Lung microvascular endothelial cell (primary cell): ENCODE measurements at places on chromosomes 13 and 19.

- no peak for DNase-seq
Measured at GRCh38 chr19:38437917-38438316, 4.4 kb downstream of the RYR1 start.

- DNase-seq, result peak; percentile 36
Measured at GRCh38 chr13:72808917-72809500, 27.1 kb downstream of the PIBF1 start.

GRCh38 chr13:80501556-80501955 lies 160.6 kb upstream of the SPRY2 start:
- DNase-seq, result no peak

- no peak for DNase-seq
Measured at GRCh38 chr13:24264976-24265375, 44.4 kb upstream of the C1QTNF9 start.

GRCh38 chr13:65339241-65339640 lies 1890.9 kb downstream of the PCDH9 start:
- DNase-seq, result no peak

- DNase-seq, result no peak
Measured at GRCh38 chr19:35209646-35210045, 18.9 kb downstream of the FAM187B start.

DNA sequence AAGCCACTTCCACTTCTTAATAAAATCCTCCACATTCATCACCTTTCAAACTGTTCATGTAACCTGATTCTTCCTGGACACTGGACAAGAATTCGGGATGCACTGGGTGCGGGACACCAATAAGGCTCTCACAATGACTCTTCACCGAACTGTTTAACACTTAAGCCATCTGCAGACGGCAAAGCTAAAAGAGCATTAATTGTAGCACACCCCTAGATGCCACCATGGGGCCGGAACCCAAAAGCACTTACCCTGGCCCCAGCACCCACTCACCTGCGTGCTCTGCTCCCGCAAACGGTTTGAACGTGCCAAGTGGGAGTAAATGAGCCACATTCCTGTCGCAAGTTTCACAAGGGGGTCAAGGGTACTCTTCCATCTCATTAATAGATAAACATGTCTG lies 254.3 kb upstream of the PRR20A start:
- DNase-seq, result no peak

- DNase-seq, result no peak
Measured at GRCh38 chr19:50430888-50431342, 1.8 kb upstream of the MYBPC2 start.

DNA sequence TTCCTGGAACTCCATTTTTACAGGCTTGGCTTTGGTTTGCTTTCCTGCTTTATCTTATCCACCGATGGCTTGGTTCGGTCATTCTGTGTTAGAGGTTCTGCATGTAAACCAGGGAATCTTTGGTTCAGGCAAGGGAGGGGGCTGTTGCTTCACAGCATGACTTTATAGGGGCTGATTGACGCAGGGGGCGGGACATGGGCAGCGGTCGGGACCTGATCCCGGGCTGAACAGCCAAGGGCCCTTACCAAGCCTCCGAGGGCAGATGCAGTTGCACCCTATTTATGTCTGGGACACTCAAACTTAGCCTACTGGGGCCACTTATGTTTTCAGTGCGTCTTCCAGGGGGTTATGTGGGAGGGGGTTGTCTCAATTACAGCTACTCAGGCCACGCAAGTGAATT lies 312.4 kb downstream of the ZNF536 start:
- DNase-seq, result no peak

DNA sequence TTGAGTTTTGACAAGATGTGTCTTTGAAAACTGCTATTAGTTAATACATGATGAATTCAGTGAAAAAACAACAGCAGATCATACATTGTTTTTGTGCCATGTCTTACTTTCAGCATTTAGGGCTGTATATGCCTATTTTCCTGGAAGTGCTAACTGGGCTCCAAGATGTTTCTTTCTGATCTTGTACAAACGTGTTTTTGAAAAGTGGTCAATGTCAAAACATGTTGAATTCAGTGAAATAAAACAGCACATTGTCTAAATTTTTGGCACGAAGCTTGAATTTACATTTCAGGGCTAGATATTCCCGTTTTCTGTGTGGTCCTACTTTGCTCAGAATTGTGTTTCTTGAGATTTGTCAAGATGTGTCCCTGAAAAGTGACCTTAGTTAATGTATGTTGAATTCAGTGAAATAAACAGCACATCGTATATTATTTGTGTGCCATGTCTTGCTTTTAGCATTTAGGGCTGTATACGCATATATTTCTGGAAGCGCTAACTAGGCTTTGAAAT lies 14.7 kb upstream of the PARP4 start:
- no peak for DNase-seq

- DNase-seq, result peak; percentile 17
Measured at GRCh38 chr19:9885077-9885552, 50.0 kb downstream of the PIN1 start.

GRCh38 chr13:44078806-44079376 lies 199.2 kb downstream of the LACC1 start:
- no peak for DNase-seq

GRCh38 chr13:51590971-51591627 lies 6.8 kb downstream of the WDFY2 start:
- DNase-seq, result peak; percentile 63

DNA sequence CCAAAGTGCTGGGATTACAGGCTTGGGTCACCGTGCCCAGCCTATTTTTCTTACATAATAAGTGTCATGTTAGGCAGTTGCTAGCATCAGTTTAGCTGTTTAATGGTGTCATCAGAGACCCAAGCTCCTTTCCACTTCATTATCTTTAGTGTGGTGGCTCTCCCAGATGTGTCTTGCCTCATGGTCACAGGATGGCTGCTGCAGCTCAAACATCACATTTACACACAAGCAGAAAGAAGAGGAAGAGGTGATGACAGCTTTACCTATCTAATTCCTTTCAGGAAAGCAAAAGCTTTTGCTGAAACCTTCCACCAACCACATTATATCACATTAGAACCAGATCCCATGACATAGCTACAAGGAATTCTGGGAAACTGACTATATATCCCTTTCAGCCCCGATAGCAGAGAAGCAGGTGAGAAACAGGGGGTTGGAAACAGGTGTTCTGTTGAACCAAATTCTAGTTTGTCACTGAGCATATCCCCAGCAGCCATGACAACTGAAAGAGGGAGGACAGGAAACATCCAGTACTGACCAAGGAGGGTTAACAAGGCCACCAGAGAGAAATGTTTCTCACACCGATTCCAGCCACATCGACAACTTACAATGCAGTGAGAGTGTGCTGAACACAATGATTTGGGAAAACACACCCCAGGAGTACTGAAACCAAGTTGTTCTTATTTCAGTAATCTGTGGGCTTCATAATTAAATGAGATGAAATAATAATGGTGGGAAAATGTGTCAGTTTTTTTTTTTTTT lies 617.0 kb downstream of the UQCRFS1 start:
- no peak for DNase-seq

GRCh38 chr19:29871143-29871542 lies 59.4 kb downstream of the CCNE1 start:
- no peak for DNase-seq

GRCh38 chr19:11552666-11553372 lies 6.2 kb downstream of the ELOF1 start:
- no peak for DNase-seq

- no peak for DNase-seq
Measured at GRCh38 chr19:23440791-23441190, 45.5 kb upstream of the ZNF91 start.

- peak; percentile 54 for DNase-seq
Measured at GRCh38 chr13:106357198-106357597, 178.3 kb downstream of the EFNB2 start.

GRCh38 chr19:47239152-47239551 lies 8.2 kb upstream of the BBC3 start:
- no peak for DNase-seq

GRCh38 chr13:67069117-67069767 lies 160.9 kb downstream of the PCDH9 start:
- no peak for DNase-seq

GRCh38 chr19:4360641-4361151 lies 17.3 kb downstream of the MPND start:
- no peak for DNase-seq

DNA sequence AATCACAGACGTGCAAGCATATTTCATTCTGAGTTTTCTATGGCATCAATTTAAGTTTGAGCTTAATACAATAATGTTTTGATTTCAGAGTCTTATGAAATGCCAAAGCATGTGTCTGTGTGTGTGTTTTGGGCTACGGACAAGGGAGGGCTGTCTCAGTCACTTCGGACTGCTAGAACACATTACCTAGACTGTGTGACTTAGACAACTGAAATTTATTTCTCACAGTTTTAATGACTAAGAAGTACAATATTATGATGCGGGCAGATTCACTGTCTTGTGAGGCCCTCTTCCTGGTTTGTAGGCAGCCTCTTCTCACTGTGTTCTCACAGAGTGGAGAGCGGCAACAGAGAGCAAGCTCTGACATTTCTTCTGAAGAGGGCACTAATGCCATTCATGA lies 1202.0 kb downstream of the EFNB2 start:
- DNase-seq, result no peak

GRCh38 chr19:45251452-45252354 lies 632 bp downstream of the MARK4 start:
- peak; percentile 44 for DNase-seq

DNA sequence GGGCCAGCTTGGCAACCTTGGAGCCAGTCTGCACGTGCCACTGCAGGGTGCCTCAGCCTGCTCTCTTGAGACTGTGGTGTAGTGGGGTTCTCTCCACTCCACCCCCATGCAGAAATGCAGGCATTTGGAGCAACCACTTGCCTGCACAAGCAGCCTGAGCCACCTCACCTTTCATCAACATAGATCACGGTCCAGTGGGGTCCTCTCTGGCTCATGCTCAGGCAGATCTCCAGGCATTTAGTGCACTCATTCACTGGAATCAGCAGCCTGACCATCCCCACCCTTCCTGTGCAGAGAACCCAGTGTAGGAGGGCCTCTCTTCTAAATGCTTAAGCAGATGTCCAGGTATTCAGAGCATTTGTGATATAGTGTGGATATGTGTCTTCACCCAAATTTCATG lies 2330.1 kb downstream of the PCDH9 start:
- no peak for DNase-seq

DNA sequence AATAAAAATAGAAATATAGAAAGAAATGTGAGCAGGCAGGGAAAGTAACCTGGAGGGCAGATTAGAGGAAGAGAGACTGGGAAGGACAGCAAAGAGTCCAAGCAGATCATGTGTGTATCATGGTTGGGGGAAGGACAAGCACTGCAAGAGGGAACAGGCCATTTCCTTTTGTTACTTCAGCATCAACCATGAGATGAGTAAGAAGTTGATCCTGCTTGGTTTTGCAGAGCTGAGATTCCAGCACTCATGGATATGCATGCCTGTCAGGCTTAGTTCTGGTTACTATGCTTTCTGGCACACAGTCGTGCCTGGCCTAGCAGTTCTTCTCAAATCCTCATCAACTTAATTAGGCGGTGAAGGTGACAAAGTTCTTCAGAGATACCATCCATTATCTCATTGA lies 18.1 kb downstream of the NALCN start:
- DNase-seq, result peak; percentile 32

- no peak for DNase-seq
Measured at GRCh38 chr13:97214921-97215320, 7.2 kb upstream of the MBNL2 start.

- DNase-seq, result peak; percentile 42
Measured at GRCh38 chr13:110716247-110716515, 2.7 kb downstream of the ING1 start.
